ENCODE measurements at places on chromosomes 1 and 21.

- DNase-seq, result no peak
Measured at GRCh38 chr1:60516996-60517395, 443.4 kb upstream of the C1orf87 start.

GRCh38 chr1:68142036-68142435, 90.3 kb downstream of the WLS start:
- no peak for DNase-seq

DNA sequence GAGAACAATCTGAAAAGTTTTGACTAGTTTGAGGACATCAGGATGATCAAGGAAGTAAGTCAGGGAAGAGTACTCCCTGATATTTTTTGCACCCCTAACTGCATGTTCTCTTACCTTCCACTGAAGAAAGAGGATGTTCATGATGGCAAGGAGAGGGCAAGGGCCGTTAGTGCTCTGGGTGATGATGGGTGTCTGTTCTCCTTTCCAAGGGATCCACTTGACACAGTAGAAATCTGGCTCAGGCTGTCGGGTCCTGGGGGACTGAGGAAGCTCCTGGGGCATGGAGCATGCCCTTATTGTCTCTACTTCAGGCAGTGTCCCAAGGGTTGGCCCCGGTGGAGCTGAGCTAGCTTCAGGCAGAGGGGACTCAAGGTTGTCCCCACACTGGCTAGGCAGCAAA, 4.7 kb downstream of the MINDY1 start:
- no peak for DNase-seq

- no peak for DNase-seq
Measured at GRCh38 chr1:39901464-39901713, 328 bp downstream of the MYCL start.

- no peak for DNase-seq
Measured at GRCh38 chr1:89640440-89640839, 7.5 kb downstream of the LRRC8C start.

- no peak for DNase-seq
Measured at GRCh38 chr1:204124639-204125038, 27.2 kb downstream of the ETNK2 start.

GRCh38 chr1:223543560-223543959, 121.9 kb downstream of the CAPN8 start:
- no peak for DNase-seq

DNA sequence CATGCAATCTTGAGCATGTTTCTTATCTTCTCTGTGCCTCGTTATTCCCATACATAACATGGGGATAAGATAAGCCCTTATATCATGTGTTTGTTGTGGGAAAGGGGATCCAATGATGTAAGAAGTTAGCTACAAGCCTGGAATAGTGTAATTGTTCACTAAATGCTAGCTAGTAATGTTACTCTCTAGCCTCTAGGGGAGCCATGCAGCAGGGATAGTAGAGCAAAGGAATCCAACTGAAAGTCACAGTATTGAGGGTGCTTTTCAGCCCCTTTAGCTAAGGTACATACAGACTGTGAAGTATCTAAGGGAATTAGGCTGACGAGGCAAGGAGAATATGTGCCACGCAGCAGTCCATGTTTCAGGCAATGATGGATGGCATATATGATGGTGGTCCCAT, 46.9 kb downstream of the IL23R start:
- no peak for DNase-seq

- no peak for DNase-seq
Measured at GRCh38 chr21:39184050-39184980, 1.1 kb upstream of the PSMG1 start.

- no peak for DNase-seq
Measured at GRCh38 chr1:100627936-100628335, 90.0 kb downstream of the GPR88 start.

GRCh38 chr21:32508558-32508957, 76.8 kb downstream of the TCP10L start:
- DNase-seq, result no peak

DNA sequence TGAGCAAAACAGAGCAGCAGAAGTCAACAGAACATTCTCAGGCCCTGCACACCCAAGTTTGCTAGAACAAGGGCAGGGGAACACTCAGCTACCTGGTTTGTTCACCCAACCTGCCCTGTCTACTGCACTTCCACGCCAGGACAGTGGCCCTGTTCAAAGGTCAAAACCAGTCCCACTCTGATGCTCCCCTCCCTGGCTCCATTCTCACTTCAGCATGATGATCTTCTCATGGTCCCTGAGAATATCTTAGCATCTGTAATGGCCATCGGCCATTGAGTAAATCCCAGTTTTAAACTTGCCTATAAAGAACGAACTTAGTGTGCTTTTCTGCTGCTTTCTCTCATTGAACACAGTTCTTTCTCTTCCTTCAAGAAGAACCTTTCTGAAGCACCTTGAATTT, 293.6 kb downstream of the SMYD3 start:
- DNase-seq, result no peak

DNA sequence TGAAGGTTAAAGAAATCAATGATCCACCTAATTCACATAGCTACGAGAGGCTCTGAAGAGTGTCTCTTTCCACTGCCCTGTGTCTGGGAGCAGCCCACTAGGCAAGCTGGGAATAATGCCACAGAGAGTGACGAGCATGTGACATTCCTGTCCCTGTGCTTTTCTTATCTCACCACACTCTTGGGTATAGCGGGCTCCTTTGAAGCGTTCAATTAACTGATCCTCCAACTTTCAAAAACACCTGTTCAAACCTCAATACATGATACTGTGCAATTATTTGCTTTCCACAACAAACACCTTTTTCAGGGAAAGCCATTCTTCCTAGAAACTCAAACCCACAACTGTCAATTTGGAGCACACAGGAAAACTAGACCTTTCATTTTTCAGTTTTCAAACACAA, 43.4 kb downstream of the PLPP3 start:
- no peak for DNase-seq

DNA sequence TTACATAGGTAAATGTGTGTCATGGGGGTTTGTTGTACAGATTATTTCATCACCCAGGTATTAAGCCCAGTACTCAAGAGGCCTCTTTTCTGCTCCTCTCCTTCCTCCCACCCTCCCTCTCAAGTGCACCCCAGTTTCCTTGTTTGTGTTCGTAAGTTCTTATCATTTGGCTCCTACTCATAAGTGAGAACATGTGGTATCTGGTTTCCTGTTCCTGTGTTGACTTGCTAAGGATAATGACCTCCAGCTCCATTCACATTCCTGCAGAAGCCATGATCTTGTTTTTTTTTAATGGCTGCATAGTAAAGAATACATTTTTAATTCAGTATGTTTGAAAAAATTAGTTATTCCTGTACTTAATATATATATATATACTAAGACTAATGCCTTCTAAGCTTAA, 107.7 kb downstream of the CLDN17 start:
- no peak for DNase-seq

DNA sequence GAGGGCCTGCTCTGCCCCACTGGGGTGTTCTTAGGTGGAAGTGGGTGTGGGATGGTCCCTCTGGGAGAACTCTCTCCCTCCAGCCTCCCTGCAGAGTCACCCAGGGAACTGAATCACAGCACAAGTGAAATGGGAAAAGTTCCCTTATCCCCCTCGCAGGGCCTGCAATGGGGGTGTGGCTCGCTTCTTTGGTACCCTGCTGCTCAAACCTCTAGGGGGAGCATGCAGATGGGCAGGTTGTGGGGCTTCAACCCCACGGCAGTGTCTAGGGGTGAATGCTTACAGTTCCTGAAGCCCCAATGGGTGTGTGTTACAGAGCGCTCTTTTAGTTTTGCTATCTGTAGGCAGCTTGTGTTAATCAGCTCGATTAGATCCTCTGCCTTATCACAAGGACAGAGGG, 59.0 kb upstream of the TINAGL1 start:
- DNase-seq, result no peak

DNA sequence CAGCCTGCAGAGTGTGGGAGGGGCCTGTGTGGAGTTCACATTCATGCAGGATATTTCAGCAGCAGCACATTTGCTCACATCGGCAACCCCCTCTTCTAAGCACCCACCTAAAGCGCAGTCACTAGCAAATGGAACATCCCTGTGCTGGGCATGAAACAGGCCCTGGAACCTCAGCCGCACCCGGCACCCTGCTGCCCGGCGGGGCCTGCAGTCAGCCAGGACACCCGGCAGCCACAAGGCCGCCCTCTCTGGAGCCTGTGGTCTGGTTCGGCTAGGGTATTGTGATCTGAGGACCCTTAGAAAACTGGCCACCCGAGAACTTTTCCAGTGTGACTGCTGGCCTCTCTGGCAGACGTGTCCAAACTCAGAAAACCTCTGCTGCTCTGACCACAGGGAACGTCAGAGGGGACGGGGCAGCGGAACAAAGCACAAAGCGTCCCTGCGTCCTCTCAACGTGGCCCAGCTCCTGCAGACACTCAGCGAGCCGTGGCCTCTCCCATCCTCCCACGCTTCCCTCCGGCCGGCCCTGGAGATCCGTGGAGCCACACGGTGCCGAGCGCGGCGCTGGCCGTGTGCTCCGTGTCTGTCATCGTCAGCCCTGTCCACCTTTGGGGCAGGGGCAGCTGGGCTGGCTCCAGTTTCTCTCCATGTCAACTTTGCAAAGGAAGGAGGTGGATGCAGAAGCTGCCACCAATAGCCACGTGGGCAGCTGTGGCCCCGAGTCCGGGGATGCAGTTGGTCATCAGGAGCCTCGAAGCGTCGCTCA, 175.9 kb upstream of the ARHGEF16 start:
- peak; percentile 55 for DNase-seq

DNA sequence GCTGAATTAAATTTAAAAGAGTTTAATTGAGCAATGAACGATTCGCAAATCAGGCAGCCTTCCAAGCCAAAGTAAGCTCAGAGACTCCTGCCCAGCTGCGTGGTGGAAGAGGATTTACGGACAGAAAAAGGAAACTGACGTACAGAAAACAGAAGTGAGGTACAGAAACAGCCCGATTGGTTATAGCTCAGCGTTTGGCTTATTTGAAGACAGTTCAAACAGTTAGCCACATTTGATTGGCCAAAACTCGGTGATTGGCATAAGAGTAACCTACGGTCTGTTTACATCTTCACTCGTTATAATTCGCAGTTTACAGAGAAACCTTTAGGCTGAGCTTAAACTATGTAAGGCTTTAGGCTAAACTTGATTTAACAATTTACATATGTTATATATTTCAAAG, 46.9 kb downstream of the CR1L start:
- no peak for DNase-seq

DNA sequence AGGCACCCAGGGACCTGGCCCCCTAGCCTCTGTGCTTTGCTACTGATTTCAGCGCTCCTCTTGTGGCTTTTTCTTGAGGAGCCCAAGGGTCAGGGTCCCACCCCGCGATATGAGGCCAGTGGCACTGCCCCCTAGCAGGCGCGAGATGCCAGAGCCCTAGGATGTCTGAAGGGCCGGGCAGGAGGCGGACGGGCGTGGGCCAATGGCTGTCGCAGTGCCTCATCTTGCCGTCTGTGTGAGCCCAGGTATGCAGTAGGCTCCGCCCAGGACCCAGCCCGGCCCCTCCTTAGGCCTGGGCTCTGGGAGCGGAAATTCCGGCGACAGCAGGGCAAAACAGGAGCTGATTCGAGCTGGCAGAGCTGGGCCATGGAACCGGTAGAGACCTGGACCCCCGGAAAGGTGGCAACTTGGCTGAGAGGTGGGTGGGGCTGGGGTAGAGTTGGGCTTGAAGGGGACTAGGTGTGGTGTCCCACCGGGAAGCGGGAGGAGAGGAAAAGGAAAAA, at the start of gene CNKSR1:
CNKSR1 (plus strand) TSS at position 310 of the 503 bp plus-strand sequence; CDS start at position 367, 57 bp downstream.
- no peak for DNase-seq

DNA sequence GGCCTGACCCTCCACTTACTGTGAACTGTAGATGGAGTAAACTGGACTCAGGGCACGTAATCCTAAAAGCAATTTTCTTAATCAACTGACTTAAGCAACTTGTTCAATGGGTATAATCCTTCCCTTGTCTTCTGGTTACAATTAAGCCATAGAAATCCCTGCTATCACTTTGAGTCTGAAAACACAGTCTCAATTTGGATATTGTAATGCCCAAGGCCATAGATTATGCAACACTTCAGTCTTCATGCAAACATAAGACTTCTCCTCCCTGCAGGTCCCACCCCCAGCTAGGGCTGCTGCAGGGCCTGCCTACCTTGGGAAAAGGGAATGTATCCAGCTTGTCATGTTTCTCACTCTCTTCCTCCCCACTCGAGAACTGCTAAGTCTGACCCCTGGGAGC, 6.2 kb upstream of the SLC5A9 start:
- DNase-seq, result no peak

GRCh38 chr1:147772570-147772969, 12.2 kb upstream of the GJA5 start:
- no peak for DNase-seq

GRCh38 chr1:203229471-203230135, at the start of gene CHIT1:
Gene CHIT1, minus strand, starts transcription at chr1:203229673. Its CDS starts 37 bp downstream, at chr1:203229636.
- DNase-seq, result no peak

GRCh38 chr1:150171801-150172200, 22.1 kb downstream of the PLEKHO1 start:
- no peak for DNase-seq

DNA sequence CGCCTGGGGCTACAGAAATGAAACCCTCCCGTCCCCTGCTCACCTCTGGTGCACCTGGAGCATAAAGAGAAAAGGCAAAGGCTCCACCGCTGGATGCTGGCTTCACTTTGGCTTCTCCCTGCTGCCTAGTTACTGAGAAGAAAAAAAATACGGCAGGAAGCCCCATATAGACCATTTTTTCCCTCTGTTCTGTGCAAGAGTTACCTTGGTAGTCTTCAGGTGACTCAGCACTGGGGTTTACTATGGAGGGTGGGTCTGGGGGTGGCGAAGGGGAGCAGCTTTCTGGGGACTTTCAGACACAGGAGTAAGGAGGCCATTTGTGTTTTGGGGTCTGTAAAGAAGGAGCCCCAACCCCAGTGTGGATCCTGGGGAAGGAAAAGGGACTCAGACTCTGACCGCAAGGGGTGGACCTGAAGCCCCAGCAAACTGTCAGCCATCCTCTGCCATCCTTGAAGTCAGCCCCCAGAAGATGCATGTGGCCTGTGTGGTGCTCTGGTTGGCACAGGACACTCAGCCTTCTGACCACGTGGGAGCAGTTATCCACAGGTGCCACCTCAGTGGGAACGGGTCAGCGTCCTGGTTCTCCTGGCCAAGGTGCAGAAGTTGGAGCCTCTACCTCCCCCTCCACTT, 25.9 kb upstream of the EPS8L3 start:
- no peak for DNase-seq

DNA sequence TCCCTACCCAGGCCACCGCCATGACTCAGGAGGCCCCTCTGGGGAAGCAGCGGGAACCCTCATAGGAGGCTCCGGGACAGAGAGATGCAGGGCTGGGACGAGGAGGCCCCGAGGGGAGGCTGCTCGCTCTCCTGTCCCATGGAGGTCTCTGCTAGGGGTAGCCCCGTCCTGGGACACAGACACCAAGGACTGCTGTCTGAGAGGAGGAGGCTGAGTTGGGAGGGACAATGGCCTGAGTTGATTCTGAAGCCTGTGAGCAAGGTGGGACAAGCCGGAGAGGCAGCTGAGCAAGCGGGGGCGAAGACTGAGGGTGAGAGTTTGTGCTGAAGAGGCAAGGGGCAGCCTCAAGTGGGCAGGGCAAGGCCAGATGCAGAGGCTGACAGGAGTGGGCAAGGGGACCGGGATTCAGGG, 17.4 kb downstream of the SLC27A3 start:
- DNase-seq, result no peak

- no peak for DNase-seq
Measured at GRCh38 chr1:78603206-78603605, 17.0 kb upstream of the IFI44L start.

- DNase-seq, result no peak
Measured at GRCh38 chr1:62247391-62248168, 52.9 kb downstream of the L1TD1 start.

- no peak for DNase-seq
Measured at GRCh38 chr1:154137888-154138287, 17.0 kb downstream of the NUP210L start.

All from natural killer cell treated with Interleukin-12 subunit alpha and Interleukin-12 subunit beta and Interleukin-15 and Interleukin-18, amount 100 ng/mL, for 72 hours (primary cell).